ENCODE measurements at places on chromosomes 1 and 21. TPM values are rescaled to one million over a fixed set of nuclear protein-coding genes. Genes with fewer than 3 reads are reported as not detected.

DNA sequence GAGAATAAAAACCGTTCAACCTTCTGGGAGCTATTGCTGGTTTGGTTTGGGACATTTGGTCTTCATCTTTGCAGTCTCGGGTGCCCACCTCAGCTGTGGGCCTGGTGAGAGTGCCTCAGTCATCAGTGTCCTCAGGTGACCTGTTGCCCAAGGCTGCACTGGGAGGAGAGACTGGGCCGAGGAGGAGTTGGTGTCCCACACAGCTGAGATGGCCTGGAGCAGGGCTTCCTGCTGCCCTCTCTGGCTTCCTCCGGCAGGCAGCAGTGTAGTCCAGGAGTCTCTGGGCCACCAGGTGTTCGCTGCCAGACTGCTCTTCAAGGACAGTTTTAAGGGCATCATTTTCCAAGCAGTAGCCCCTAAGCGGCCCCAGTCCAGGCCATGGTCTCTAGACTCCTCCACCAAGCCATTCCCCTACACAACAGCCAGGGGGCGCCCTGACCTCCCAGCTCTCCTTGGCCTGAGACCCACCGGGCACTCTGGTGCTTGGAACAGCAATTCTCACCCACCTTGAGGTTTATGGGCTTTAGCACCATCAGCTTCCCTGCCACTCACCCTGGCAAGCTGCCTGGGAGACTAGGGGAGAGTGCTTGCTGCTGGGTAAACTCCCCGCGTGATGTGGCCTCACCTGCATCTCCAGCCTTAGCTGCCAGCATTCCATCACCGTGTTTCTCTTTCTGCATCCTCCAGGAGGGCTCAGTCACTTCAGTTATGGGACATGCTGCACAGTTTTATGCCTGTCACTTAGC is 9.1 kb upstream of the SYTL1 start:
- H3K27ac ChIP-seq, result peak overlapping the region; percentile 27
- DNase-seq, result no peak
- H3K4me3 ChIP-seq, result no peak overlapping the region
- H3K4me1 ChIP-seq, result no peaks in the 10 kb centered on the region

- H3K4me3 ChIP-seq, result no peak overlapping the region
- no peaks in the 10 kb centered on the region for H3K4me1 ChIP-seq
- H3K36me3 ChIP-seq, result no peaks in the 10 kb centered on the region
These were observed 81.0 kb downstream of the SLC30A10 start for GRCh38 chr1:219847215-219847855.

GRCh38 chr1:88502886-88503285 is 181.2 kb upstream of the PKN2 start:
- H3K27ac ChIP-seq, result no peak overlapping the region
- H3K27me3 ChIP-seq, result no peaks in the 10 kb centered on the region
- DNase-seq, result no peak
- no peaks in the 10 kb centered on the region for H3K36me3 ChIP-seq
- no peaks in the 10 kb centered on the region for H3K4me1 ChIP-seq
- no peak overlapping the region for H3K4me3 ChIP-seq

DNA sequence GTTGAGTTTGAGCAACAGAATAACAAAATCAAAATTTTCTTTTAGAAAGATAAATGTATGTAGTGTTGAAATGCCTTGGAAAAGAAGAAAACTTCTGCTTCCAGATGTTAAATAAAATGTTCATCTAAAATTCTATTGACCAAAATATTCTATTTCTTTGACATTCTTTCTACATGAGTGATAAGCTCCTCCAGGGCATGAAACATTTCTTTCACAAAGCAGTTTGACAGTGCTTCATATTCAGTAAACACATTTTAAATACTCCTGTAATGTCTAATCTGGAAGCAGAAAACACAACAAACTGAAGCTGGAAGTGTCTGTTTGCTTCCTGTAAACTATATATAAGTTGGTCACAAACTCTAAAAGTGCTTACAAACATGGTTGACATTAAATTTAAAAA is 61.5 kb downstream of the RGS21 start:
- H3K4me3 ChIP-seq, result no peak overlapping the region
- no peaks in the 10 kb centered on the region for H3K27me3 ChIP-seq
- no peaks in the 10 kb centered on the region for H3K36me3 ChIP-seq
- DNase-seq, result no peak

DNA sequence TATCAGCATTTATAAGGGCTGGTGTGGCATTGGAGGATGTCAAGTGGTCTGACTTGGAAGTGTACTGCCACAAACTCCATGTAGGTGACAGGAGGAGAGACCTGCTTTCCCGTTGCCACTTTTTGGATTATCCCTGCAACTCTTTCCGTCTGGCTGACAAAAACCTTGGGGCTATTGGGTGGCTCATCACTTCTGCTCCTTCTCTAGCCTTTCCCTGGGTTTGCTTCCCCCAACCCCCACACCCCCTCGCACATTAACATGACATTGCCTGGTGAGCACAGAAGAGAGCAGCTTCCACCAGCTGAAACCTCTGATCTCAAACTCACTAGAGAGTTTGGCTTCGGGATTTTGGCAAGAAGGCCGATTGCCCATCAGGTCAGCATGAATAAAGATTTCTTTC is 39.2 kb downstream of the PROX1 start:
- no peaks in the 10 kb centered on the region for H3K36me3 ChIP-seq
- DNase-seq, result no peak
- no peak overlapping the region for H3K27ac ChIP-seq
- H3K4me1 ChIP-seq, result no peaks in the 10 kb centered on the region

The MAB21L3 gene
- total RNA-seq, result 0.29 TPM

The C1orf232 gene
- not detected for total RNA-seq

GRCh38 chr1:206029484-206029883 is 5.8 kb upstream of the CTSE start:
- H3K27me3 ChIP-seq, result no peaks in the 10 kb centered on the region
- H3K36me3 ChIP-seq, result no peaks in the 10 kb centered on the region
- no peak for DNase-seq

The F13B gene
- total RNA-seq, result not detected

All from breast epithelium (tissue), 4 donors.